ENCODE measurements at places on chromosomes 11 and 22.

- no peak for DNase-seq
These were observed 4.3 kb upstream of the GALNT18 start for GRCh38 chr11:11626128-11626527.

GRCh38 chr11:290621-291231, 1.8 kb downstream of the PGGHG start:
- no peak for DNase-seq

DNA sequence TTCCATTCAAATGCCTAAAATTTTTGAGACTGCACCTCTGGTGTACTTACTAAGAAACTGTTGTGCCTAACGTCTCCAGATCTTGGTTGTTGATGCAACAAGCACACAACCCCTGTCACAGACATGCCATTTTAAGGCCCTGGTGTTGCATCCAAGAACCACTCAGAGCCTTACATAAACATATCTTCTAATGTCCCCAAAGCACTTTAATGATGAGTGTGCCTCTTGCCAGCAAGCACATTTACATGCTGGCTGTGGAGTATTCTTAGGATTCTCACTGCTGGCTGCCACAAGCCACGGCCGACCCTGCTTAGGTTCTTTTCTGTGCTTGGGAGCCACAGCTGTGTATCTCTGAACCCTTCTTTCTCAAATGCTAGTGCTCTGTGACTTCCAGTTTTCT, 201.4 kb downstream of the ADAMTS15 start:
- DNase-seq, result no peak

- DNase-seq, result no peak
These were observed 1504.8 kb downstream of the BRD1 start for GRCh38 chr22:48322907-48323306.

- DNase-seq, result peak; percentile 3
These were observed 47.9 kb upstream of the ADORA2A start for GRCh38 chr22:24379536-24379935.

DNA sequence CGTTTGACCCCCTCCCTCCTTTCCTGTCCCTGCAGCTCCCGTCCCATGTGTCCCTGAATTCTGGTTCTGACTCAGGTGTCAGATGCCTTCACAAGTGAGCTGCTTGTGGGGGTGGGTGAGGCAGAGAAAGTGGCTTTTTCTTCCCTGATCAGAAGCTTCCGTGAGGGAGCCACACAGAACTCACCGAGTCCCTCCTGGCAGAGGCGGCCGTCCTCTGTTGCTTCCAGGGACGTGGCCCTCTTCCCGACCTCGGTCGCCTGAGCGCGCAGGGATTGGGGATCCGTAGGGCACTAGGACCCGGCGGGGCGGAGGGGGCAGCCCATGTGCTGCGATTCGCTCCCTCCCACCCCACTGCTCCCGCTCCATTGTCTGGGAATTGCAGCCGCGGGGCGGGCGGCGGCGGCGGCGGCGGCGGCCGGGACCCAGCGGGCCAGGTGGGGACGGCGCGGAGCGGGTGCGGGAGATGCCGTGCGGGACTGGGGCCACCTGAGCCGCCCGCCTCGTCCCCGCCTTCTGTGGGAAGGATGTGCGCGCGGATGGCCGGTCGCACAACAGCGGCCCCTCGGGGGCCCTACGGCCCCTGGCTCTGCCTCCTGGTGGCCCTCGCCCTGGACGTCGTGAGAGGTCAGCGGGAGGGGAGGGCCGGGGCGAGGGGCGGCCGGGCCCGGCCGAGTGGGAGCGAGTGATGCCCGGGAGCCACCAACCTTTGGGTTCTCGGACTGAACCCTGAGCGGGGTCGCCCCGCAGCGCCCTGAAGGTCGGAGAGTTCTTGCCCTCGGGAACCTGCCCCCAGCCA, at the start of gene TMEM132A:
TMEM132A (plus strand) TSS at position 351 of the 796 bp plus-strand sequence; CDS start at position 525, 174 bp downstream.
- no peak for DNase-seq

DNA sequence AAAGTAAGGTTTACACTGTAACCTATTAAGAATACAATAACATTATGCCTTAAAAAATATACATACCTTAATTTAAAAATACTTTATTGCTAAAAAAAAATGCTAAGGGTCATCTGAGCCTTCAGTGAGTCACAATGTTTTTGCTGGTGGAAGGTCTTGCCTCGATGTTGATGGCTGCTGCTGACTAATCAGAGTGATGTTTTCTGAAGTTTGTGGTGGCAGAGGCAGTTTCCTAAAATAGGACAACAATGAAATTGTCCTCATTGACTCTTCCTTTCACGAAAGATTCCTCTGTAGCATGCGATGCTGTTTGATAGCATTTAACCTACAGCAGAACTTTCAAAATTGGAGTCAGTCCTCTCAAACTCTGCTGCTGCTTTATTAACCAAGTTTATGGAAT, 97.6 kb downstream of the FAT3 start:
- no peak for DNase-seq

DNA sequence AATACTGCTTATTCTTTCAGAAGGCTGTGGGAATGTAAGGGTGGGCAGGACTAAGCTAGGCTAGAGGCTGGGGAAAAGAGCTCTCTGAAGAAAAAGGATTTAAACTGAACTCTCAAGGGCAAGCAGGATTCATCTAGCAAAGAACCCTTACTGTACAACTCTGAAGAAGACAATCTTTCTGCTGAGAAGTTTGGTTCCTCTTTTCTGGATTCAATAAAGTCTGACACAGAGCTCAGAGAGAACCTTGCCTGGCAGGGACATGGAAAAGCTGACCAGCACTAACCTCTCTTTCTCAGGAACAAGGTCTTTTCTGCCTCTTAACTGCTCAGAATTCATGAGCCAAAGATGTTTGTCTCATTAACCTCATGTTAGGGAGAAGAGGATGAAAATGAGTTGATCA, 388.4 kb upstream of the DDI1 start:
- no peak for DNase-seq

- no peak for DNase-seq
These were observed 733 bp upstream of the GRAMD1B start for GRCh38 chr11:123429336-123429735.

GRCh38 chr11:125594958-125595357, 2.3 kb downstream of the STT3A start:
- DNase-seq, result no peak

DNA sequence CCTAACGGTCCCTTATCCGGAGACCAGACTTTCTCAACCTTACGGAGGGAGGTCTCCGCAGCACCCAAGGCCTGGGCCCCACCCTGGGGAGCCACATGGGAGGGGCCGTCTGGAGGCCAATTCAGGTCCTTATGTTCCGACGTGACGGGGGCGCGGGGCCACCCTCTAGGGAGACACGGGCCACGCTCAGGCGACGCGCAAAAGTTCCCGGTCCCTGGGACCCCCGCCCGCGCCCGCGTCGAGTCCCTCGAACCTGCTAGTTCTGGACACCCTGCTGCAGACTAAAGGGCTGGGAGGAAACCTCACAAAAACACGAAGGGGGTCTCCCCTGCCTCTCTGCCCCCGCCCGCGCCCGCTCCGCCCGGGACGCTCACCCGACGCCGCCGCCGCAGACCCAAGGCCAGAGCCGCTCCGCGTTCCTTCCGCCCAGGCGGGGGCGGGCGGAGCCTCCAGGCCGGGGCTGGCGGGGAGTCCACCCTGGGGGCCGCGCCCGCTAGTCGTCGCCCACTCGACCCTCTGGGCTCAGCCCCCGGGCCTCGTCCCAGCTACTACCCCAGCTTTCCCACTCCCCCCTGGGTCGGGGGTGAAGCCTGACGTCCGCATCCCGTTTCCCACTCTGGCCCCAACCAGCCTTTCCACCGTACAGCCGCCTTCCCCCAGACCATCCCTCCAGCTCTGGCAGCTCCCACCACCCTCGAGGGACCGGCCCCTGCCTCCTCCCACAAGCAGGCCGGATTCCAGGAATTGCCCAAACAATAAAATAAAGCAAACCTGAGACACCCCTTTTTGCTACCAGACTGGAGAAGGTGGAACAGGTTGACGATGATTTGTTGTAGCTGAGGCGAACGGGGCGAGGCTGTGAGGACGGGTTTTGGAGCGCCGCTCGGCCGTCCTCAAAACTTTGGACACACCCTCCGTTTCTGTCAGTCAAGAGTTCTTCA, 2.7 kb downstream of the RNH1 start:
- no peak for DNase-seq

GRCh38 chr11:64571410-64572091, 19.5 kb upstream of the SLC22A12 start:
- DNase-seq, result no peak

GRCh38 chr11:58957922-58958321, 18.6 kb downstream of the GLYATL1 start:
- DNase-seq, result no peak

DNA sequence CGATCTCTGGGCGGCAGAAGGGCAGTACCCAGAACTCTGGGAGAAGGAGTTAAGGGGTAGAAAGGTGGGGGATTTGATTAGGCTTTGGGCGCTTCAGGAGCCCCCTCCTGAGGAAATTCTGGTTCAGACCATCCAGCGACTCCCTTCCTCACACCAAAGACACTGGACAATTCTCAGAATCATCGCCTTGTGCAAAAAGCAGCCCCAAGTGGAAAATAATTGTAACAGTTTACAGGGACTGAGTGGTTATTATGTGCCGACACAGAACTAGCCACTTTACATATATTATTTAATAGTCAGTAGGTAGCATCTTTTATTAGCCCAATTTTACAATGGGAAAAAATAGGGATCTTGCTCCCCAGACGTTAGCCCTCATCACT, 662 bp upstream of the TRIM3 start:
- no peak for DNase-seq
